Activated T-cell treated with anti-CD3 and anti-CD28 coated beads for 1 hour (primary cell): ENCODE measurements at places on chromosomes 5 and 9.

- DNase-seq = no peak
These were observed 8.2 kb upstream of the GDNF start for GRCh38 chr5:37847978-37848425.

- DNase-seq = no peak
These were observed 2.6 kb downstream of the UBTD2 start for GRCh38 chr5:172280929-172281328.

- no peak for DNase-seq
These were observed 97.7 kb downstream of the ADCY2 start for GRCh38 chr5:7493622-7494021.

DNA sequence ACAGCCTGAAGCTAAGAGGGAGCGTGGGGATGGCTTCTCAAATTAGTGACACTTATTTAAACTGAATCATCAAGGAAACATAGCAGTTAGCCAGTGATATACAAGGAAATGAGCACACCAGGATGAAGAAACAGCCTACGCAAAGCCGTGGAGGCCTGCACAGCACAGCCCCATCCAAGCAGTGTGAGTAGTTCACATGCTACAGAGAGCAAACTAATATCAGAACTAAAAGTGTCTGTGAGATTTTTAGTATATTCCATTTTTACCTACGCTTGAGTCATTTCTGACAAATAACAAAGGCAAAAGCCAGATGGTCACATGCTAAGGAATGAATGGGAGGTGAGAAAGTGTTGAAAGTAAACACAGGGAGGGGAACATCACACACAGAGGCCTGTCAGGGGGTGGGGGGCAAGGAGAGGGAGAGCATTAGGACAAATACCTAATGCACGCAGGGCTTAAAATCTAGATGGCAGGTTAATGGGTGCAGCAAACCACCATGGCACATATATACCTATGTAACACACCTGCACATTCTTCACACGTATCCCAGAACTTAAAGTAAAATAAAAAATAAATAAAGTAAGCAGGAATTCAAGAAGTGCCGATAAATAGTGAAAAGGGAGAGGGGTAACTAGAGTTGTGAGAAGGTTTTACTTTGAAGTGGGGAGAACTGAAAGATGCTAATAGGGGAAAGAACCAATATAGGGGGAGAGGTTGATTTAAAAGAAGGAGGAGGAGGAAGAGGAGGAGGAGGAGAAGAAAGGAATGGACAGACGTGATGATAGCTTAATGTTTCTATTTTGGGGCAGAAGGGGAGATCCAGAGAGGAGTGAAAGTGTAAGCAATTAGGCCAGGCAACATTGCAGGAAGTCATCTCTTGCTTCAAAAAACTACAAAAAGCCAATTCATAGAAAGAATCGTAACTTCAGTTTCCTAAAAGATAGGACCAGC, 100.9 kb upstream of the PTGER4 start:
- DNase-seq = no peak

DNA sequence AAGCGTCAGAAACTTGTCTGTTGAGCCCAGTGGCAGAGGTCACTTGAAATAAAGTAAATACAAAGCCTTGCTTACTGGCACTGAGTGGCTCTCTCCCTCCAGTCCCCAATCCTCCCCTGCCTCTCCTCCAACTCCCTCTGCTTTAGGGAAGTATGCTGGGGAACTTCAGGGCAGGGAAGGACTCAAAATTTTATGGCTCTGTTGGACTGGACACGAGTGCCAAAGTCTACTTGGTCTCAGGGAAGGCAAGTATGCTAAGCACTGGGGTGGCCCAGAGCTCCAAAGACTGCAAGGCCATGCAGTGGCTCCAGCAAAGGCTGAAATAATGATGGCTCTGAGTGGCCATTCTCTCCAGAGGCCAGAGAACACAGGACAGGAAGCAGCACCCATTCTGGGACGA, 9.6 kb downstream of the PLGRKT start:
- DNase-seq = no peak

DNA sequence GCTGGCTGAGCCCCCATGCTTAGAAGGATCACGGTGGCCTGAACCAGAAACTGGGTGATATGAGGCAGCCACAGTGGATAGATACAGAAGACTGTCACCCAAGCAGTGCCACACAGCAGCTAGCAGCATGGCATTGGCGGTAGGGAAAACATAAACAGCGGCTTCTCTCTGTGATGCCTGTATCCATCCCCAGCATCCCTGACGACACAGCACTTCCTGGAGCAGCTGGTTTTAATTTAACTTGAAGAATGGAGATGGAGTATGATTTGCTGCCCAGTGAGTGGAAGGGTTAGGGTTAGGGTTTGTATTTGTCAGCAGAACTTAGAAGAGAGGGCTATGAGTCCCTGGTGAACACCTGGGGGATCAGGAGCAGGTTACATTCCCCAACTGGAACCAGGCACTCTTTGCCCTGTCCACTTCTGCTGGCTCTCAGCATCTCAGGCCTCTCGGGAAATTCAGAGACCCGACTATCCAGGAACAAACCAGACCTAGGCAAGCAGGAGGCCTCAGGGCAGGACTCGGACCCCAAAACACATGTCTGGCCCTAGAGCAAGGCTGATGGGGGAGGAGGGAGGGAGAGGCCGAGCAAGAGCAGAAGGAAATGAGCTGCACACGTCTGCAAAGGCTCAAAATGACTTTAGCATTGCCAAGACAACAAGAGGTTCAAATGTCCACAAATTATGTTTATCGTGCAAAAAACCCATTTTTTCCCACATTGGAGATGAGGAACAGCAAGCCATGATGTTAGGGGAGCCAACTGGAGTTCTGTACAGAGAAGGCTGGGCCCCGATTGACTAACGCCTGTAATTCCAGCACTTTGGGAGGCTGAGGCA, 6.5 kb upstream of the GGTA1 start:
- DNase-seq = no peak

GRCh38 chr5:149273950-149274349, 2.3 kb downstream of the AFAP1L1 start:
- no peak for DNase-seq

GRCh38 chr9:135561391-135562234, at the start of gene PAEP:
Gene PAEP, plus strand, starts transcription at chr9:135561756.
- DNase-seq = no peak

DNA sequence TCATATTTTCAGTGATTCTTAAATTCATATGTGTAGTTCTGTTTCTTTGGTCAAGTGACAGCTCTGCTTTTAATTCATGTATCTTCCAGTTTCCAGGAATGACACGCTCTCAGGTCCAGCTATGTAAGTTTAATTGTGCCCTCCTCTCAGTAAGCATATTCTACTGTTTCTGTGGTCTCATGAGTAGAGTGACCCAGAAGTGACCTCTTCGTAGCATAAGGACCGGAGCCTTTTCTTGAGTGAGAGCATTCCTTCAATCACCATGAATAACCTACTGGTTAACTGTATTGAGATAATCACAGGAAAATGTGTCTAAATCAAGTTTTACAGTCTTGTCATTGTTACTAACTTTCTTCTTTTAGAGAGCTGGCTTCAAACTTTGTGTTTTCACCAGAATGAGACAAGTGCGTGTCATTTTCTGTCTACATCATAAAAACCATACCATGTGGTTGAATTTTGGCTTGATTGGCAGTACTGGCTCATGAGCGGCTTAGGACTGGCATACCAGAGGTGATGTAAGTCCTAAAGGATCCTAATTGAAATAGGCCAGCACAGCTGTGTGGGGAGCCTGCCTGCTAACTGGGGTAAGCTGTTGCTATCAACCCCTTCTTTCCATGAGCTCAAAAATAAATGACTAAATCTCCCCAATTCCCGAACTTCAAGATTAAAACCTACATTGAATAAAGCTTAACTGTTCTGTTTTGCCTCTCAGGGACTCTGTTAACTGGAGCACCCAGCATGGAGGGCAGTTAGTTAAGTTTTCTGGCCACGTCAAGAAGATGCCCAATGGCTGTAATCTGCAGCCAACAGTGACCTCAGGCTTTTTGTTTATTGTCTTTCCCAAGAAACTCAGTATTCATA, 4.8 kb downstream of the ADAMTSL1 start:
- DNase-seq = no peak

- no peak for DNase-seq
These were observed 564.3 kb downstream of the ZNF608 start for GRCh38 chr5:124182133-124182532.

DNA sequence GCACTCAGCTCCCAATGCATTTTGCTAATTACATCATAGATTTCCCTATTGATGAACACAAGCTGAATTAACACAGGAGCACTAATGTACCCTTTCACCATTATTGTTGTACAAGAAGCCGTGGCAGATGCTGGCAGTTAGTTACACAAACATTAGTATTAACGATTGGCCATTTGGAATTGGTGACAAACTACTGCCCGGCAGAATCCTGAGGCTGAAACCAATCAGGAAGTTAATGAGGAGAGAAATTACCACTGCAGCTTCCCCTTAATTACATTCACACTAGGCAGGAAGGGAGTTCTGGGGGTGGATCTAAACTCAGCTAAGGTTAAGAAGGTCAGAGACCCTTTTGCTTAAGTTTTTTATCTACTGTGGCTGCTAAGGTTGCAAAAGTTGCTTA, 9.6 kb upstream of the DMRT3 start:
- no peak for DNase-seq

DNA sequence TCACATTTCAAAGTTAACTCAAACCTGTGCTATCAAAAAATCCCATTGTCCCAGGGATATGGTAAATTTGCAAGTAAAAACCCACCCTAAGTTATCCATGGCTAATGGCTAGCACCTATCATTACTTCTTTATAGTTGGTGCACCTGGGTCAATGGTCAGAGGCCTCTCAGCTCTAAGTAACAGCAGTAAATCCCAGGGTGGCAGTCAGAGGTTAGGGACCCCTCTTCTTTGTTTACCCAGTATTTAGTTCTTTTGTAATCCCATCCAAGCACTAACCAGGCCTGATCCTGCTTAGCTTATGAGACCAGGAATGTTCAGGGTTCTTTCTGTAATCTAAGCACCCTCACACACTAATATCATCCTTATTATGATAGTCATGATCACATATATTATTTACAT, 52.1 kb upstream of the WWC1 start:
- DNase-seq = no peak

DNA sequence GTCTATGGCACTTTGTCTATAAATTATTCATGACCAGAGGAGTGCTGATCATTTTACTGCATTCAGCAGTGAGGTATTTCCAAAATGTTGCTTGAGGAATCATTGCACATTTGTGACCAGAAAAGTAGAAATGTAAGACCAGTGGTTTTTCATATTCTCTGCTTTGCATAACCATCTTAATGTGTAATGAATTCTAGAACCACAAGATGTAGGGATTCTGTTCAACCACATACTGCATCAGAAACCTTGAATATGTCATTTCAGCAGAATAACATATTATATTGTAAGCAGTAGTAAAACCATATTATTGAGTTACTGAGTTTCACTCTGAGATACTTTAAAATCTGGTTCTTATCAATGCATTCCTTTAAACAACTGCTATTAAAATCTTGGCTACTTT, 1243.4 kb downstream of the MAT2B start:
- DNase-seq = no peak

GRCh38 chr5:159533197-159533596, 202.9 kb upstream of the IL12B start:
- no peak for DNase-seq

- DNase-seq = no peak
These were observed 199.0 kb upstream of the TARS1 start for GRCh38 chr5:33241802-33242201.

GRCh38 chr5:136677217-136677616, 311.9 kb upstream of the TRPC7 start:
- no peak for DNase-seq

DNA sequence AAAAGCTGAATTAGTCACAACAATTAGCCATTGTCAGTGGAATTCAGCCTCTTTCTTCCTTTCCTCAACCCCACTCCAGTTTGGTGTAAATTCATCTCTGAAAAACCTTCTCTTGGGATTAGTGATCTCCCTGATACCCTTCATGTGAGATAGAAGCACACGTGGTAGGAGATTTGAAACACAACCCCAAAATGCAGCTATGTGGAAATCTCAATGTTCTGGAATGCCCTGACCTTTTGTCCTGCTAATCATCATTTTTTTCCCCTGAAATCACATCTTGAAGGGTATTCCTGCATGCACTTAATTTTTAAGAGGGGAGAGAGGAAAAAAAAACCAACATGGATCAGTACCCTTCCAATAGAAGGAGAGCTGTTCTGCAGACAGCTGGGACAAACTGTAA, 612.6 kb downstream of the EBF1 start:
- DNase-seq = no peak

DNA sequence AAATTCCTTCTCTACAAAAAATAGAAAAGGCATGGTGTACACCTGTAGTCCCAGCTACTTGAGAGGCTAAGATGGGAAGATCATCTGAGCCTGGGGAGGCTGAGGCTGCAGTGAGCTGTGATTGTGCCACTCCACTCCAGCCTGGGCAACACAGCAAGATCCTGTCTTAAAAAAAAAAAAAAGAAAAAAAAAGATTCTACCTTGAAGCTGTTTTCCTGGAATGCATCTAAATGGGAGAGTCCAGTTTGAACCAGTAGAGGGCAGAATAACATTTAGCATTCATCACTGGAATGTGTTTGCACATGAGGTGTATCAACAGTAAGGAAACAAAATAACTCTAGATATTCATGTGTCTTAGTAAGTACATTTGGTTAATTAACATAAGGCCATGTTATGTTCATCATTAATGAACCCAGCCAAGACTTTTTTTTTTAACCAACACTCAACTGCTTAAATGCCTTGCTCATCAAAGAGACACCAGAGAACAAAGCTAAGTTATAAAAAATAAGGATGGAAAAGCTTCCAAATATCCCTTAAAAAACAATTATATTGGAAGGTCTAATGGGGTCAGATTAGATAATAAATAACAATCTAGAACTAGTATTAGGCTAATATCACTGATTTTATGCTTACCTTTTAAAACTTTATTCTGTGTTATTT, 16.1 kb downstream of the IFNE start:
- DNase-seq = no peak

- no peak for DNase-seq
These were observed 20.3 kb downstream of the GRIN3A start for GRCh38 chr9:101718192-101718591.

DNA sequence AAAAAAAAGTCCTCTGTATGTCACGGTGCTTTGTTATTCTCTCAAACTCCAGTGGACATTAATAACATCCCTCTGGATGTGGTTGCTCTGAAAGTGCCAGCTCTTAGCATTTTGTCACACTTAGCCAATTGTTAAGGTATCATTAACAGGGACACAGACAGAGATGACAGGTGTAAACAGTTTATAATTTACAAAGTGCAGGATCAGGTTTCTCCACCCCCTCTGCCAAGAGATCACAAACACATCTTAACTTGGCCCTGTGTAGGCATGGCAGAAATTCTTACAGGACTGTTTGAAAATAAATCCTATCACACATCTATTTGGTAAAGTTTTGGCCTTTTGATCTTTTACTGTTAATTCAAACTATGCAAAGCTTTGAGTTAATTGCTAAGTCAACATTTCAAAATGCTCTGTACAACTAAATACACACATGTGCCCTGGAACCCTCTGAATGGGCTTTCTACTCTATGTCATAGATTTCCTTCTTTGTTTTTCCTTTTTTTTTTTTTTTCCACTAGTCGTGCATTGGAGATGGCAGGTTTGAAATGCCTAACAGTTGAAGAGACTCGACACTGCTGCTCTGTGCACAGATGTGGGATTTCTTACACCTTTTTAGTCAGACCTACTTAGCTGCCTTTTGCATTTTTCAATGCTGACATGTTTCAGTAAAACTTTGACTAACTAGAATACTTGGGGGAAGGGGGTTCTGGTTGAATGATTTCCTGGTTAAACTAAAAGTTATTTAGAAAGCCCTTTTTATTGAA, 41.7 kb downstream of the SEMA6A start:
- DNase-seq = no peak
